NCI-H187 treated with DMSO at 0.1 percent for 48 hours (cell line): ENCODE measurements at places on chromosomes 4 and X.

DNA sequence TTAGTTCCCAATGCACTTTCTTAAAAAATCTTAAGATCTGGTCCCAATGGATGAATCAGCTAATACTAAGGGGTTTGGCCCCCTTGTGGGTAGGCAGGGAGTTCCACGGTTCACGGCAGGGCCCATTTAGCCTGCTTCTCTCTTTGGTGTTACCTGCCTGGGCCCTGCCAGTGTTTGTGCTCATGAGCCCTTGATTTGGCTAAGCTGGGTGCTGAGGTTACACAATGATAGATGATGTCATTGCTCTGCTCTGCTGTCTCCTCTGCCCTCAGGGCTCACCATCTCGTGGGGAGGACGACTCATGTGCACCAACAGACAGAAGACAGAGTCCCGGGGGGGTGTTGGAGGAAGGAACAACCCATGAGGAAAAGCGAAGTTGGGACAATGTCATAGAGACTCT is 24.4 kb downstream of the RTL5 start:
- DNase-seq: no peak

DNA sequence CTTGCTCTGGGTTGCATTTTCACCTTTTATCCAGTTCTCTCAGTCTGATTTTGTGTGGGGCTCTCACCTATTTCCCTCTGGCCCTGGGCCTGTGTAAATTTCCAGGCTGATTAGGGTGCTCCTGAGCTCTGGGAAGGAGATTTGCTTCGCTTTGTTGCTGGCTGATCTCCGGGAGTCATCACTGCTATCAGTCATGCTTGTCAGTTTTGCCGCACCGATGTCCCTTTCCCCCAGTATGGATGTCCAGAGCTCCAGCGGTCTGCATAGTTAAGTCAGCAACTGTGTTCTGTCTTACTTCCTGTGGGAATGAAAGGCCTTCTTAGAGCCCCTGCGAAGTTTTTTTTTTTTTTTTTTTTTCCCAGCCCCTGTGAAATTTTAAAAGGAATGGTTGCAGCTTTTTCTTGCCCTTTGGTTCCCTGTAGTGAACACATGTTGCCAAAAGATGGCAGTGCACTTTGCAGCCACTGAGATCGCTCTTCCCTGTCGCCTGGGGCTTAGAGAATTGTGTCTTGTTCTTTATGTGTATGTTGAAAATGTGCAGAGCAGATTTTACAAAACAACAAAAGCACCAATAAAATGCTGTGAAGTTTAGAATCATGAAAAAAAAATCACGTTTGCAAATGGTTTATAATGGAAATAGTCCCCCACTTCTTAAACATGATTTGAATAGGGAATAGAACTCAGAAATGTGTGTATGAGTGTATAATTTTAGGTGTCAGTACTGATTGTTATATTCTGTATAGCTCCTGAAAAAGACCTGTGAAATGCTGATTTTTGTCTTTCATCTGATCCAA is 109.1 kb upstream of the SLC4A4 start:
- DNase-seq: no peak

DNA sequence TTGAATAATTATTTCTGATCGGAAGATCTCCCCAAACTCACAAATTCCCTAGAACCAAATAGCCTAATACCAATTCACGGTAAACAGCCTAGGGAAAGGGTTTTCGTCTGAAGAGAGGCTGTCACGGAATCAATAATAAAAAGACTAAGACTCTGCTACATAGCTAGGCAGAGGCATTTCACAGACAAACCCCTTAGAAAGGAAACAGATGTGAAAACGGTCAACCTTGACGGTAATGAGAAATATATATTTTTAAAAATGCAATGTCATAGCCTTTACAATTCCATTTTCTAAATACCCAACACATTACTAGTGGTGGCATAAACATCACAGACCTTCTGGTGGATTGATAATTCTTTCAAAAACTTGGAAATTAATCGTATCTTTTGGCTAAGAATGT is 28.4 kb downstream of the PROM1 start:
- no peak for DNase-seq

DNA sequence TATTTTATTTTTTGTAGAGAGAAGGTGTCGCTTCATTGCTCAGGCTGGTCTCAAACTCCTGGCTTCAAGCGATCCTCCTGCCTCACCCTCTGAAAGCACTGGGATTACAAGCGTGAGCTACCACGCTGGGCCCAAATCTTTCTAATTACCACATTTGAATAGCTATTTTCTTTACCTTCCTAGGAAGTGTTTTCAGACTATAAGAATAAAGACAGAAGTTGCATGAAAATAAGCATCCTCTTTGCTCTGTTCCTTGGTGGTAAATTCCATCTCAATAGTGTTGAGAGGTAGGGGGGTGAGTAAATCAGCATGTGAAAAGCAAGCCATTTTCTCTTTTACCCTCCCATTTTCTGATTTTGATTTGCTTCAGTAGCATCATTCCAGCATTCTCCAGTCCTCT is 122.4 kb downstream of the LARP7 start:
- DNase-seq: no peak

GRCh38 chr4:8586246-8586645 is 6.1 kb downstream of the GPR78 start:
- DNase-seq: no peak

DNA sequence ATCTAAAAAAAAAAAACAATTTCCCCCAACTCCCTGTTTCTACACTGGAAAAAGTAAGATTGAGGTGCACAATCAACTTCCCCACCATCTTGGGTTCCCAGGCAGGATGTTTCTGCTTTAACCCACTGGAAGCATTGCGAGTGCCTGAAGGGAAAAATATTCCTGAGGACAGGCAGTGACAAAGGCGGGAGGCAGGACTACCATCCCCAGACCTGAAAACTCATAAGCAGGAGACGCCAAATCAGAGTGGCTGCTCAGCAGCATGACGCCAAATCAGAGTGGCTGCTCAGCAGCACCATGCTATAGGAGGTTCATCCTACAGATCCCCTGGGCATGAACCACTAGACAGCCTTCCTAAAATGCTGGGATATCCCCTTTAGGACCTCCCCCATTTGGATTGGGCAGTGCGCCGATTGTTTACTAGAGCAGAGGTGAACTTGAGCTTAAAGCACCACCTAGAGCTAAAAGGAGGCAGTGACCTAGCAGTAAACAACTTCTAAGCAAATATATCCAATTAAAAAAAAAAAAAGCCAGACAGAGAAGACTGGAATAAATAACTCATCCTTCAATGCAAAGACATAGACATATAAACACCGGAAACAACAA is 35.0 kb upstream of the GK start:
- DNase-seq: no peak

- no peak for DNase-seq
Observed at GRCh38 chrX:103344606-103345005, 11.7 kb upstream of the TCEAL9 start.

- no peak for DNase-seq
Observed at GRCh38 chr4:161564230-161564834, 599.5 kb downstream of the FSTL5 start.

- no peak for DNase-seq
Observed at GRCh38 chr4:168797738-168798375, 212.2 kb downstream of the CBR4 start.
